ENCODE measurements at places on chromosomes 1 and 21.
A peak's percentile ranks its signal among the peaks of the same experiment; 100 is the strongest.

DNA sequence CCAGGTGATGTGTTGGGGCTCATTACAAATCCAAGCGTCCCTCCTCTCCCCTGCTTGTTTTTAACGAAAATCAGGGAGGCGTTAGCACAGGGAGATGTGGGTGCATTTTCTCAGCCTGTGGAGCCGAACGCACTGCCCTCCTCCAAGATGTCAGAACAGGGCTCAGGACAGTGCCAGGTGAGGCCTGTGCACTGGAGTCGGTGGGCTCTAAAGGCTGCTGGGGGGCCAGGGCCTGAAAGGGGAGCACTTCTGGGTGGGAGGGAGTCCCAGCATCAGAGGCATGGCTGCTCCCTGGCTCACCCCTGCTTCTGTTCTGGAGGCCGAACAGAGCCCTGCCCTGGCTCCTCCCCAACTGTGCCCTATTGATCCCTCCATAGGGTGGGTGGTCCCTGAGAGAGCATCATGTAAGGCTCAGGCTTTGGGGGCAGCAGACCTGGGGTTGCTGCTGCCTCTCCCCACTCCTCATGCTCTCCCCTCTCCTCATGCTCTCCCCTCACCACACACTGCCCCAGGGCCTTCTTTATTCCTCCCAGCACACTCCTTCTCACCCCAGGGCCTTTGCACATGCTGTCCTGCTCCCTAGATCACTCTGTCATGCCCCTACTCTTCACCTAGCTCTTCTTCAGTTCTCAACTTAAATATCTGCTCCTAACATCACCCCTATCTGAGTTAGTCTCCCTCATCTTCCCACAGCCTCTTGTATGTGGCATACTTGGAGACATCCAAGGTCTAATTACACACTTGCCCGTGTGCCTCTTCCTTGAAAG lies 725.2 kb downstream of the PTPRU start:
- no peak for DNase-seq

DNA sequence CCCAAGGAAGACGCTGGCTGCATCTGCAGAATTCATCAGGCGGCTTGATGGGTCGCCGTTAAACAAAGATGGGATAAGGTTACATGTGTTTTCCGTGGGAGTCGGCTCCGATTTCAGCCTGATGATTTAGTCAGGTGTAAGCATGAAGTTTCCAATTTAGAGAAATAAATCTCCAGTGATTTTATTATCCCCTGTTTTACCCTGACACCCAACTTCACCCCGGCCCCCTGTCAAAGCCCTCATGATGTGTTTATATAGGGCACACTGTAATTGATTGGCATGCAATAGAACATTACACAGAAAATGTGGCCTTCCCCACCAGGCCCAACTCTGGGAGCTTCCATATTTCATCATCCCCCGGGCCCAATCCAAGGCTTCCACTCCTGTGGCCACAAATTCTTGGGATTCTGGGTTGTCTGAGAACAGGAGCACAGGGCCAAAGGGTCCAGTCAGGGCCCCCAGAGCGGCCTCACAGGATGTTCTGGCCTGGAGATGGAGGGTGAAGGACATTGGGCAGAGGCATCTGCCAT lies 72.5 kb downstream of the FOXD2 start:
- no peak for DNase-seq

GRCh38 chr1:59156526-59157199 lies 140.2 kb upstream of the FGGY start:
- peak; percentile 81 for DNase-seq

DNA sequence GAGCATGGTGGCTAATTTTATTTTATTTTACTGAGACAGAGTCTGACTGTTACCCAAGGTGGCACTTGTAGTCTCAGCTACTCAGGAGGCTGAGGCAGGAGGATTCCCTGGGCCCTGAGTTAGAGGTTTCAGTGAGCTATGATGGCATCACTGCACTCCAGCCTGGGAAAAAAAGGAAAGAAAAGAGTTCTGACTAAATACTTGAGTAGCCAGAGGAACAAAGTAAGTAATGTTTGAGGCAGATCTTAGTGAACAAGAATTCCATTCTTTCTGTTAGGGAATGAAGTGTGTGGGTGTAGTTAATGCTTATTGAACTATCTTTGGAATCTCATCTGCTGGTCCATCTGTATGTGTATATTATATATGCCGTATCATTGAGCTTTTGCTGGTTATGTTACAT lies 13.1 kb upstream of the EVI5 start:
- no peak for DNase-seq

DNA sequence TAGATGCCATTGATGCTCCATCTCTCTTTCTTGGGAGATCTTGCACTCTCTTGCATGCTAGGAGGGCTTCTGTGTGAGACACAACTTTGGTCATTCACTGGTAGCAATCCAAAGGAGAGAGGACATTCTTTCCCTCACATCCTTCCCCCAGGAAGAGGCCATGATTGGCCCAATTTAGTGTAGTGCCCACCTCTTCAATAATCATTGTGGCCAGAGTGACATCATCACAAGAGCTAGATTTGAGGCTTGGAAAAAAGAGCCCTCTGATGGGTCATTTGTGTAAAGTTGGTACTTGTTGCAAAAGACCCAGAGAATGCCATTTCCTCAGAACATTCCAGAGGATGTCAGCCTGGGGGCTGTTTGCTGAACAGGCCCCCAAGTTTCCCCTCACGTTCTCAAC lies 30.2 kb downstream of the S100A6 start:
- DNase-seq, result no peak

GRCh38 chr1:21763236-21763635 lies 19.7 kb downstream of the USP48 start:
- no peak for DNase-seq

DNA sequence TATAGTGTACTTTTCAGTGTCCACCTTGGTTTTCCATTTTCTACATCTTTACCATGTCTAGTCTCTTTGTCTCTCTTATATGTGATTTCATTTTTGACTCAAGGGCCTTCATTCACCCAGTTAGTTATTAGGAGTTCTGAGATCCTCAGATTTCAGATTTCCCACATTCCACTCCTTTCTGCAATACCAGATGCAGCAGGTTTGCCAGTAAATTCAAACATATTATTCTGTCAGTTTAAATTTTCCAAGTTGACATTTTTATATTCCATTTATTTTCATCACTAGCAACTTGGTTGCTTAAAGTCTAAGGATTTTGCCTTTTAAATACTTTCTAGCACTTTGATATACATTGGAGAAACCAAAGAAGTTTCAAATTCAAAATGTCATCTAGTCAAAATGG lies 42.4 kb downstream of the ABL2 start:
- no peak for DNase-seq

DNA sequence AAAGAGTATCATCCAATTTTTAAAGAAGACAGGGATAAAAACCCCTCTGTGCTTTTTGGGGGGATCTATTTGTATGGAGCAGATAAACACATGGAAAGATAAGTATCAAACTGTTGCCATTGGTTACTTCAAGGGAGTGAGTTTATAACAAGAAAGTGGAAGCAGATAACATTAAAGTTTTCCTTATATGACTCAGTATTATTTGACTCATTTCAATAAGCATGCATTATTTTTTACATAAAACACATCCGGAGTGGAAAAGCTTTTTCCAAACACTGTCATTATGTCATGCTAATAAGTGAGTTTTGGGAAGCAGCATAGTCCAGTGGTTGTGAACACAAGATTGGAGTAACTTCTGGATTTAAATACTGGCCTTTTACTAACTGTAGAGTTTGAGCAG lies 452.2 kb downstream of the LTN1 start:
- DNase-seq, result no peak

- no peak for DNase-seq
These were observed 10.8 kb upstream of the TMEM52 start for GRCh38 chr1:1929639-1930545.

DNA sequence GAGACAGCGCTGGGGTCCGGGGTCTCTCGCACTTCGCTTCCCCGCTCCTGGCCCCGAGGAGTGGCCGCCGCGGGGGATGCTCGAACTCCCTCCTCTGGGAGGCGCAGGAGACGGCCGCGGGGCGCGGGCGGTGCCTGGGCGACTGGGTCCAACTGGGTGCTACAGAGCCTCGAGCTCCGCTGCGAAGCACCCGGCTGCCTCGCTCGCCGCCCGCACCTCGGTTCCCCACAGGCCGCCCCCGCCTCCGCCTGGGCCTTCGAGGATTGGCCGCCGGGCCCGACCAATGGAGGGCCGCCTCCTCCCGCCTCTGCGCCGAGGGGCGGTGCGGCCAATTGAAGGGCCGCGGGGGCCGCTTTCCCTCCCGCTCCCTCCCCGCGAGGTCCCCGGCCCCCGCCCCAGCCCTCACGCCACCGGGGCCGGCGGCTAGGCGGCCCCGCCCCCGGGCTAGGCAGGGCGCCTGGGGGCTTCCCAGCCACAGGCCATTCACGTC lies at the start of gene CNN3:
CNN3 (minus strand) TSS at position 196 of the 490 bp plus-strand sequence. CDS start 216 bp downstream, outside the sequence.
- peak; percentile 85 for DNase-seq

DNA sequence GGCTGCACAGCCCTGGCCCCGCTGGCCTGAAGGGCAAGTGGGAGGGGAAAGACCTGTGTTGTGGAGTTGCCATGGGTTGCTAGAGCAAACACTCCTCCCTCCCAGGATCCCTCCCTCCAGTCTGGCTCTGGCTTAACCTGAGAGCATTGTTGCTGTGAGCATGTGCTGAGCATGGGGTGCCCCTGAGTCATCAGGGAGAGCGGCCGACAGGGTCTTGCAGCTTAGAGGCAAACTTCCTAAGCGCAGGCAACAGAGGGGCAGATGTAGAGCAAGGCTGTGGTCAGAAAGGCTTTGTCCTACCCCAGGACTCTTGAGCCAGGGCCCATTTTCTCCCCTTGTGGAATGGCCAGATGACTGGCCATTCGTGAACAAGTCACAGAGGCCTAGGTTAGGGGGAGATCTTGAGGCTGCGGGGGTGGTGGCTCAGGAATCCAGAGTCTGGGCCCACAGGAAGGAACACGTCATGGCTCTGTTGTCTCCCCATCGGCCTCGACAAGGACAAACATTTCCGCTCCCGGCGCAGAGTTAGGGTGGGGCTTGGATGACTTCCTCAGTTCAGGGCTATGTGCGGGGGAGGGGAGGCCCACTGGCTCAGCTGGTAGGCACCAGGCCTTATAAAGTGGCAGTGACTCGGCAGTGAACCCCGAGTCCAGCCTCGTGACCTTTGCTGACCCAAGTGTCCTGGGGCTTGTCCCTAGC lies 362 bp upstream of the DYNLT4 start:
- peak; percentile 99 for DNase-seq

DNA sequence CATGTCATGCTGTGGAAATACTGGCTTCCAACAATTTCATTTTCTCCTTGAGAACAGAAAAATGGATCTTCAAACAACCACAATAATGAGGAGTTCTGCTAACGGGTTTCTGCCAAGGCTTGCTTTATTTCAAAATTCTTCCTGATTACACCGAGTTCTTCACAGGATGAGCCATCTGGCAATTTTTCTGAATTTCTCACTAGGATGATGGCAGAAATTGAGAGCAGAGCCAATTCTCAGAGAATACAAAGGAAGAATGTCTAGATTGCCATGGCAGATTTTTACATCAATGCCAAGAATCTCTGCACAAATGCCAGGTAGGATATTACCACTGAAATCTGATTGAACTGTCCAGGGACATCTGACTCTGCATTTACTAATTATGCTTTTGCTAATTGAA lies 619.0 kb upstream of the CHRM3 start:
- no peak for DNase-seq

DNA sequence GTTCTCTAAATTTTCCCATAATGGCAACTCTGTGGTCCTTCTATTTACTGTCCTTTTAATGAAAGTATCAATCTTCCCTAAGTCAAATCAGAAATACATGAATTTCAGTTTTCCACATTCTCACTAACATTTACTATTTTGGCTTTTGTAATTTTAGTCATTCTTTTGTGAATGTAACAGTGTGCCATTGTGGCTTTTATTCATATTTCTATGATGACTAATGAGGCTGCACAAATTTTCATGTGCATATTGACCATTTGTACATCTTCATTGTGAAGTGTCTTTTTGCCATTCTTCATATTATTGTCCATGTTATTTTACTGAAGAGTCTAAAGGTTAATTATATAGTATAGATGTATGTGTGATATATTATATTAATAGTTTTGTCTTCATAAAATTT lies 431.0 kb upstream of the BRINP3 start:
- DNase-seq, result peak; percentile 27

All from MCF 10A (cell line).